CD14-positive monocyte (primary cell): ENCODE measurements at places on chromosomes 6 and 20. TPM values are rescaled to one million over a fixed set of nuclear protein-coding genes. Genes with fewer than 3 reads are reported as not detected.

DNA sequence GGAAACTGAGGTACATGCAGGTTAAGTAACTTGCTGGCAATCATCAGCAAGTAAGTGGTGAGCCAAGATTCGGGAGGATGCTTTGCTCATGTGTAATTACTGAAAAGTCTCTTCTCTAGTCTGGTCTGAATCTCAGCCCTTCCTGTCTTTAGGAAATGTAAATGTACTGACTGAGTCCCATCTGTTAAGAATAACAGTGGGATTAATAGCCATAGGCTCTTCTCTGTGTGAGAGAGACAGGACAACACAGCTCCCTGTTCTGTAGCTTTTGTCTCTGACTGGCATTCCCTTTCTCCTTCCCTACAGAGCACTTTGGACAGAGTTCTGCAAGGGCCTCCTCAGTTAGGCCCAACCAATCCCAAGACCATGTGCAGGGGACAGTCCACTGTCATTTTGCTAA lies 131.3 kb upstream of the OGFRL1 start:
- no peak for DNase-seq

DNA sequence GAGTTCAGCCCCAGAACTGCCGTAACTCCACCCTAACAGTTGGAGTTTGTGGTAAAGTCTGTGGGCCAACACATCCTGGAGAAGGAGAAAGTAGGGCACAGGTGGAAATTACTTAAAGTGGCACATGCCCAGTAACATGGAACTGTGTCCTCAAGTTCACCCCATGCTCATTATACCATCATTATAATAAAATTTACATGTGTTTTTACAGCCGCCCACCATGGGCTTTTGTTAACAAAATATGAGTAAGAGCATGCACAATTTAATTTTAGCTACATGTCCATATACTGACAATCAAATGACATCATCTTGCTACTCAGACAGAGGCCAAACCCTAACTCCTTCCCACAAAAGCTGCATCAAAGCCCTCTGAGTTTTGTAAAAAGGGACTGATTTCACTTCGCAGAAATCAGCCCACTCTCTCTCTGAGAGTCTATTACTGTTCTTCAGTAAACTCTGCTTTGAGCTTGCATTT lies 17.3 kb upstream of the ELOVL4 start:
- DNase-seq, result no peak

DNA sequence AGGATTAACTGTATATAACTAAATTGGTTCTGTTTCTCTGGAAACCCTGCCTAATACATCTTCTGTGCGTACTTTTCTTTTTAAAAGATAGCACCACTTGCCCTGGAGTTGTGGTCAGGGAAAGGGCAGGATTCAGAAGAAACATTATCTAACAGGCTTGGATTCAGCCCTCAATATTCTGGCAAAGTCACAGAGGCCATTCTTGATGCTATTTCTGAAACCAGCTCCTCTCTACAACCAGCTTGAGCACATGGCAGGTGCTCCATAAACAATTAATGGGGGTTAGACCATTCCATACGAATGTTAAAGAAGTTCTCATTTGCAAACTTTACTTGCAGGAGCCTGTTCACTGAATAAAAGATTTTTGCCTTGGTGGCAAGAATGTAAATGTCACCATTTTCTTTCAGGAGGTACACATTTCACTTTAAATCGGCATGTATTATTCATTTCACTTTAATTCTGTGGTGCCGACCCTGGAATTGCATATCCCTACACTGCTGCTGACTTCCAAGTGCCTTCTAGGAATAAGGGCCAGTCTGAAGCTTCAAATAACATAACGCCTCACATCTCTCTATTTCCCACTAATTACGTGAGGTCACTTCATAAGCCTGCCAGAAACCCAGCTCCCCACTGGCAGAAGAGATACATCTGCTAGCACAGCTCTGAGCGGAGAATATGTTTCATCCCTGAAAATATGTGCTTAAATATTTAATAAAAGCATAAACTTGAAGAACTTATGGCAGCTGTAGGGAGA lies 248.7 kb downstream of the ADGRG6 start:
- DNase-seq, result no peak

- no peak for DNase-seq
Measured at GRCh38 chr6:153591159-153591558, 447.9 kb upstream of the OPRM1 start.

DNA sequence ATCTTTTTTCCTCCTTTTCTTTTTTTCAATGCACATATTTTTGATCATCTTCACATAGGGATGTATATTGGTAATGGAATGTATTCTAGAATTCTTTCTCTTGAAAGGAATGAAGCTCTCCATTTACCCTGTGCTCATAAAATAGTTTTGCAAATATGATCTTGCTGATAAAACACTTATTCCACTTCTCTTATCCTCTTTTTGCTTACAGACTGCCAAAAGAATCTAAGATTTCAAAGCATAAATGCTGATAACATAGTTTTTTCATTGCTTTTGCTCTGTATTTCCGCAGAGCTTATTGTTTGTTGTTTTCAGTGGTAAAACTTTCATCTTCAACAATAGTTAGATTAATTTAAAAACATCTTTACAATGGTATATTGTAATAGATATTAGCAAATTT lies 350.5 kb downstream of the PAX1 start:
- DNase-seq, result no peak

- no peak for DNase-seq
Measured at GRCh38 chr6:23410439-23410838, 715.6 kb upstream of the NRSN1 start.

- DNase-seq, result no peak
Measured at GRCh38 chr20:33522256-33522820, 32.4 kb downstream of the CBFA2T2 start.

GRCh38 chr6:40755046-40755681 lies 168.0 kb upstream of the LRFN2 start:
- DNase-seq, result no peak

Gene MRPL2
- polyA plus RNA-seq, result 26.3 TPM

- DNase-seq, result no peak
Measured at GRCh38 chr6:33750244-33750991, 3.7 kb upstream of the IP6K3 start.

DNA sequence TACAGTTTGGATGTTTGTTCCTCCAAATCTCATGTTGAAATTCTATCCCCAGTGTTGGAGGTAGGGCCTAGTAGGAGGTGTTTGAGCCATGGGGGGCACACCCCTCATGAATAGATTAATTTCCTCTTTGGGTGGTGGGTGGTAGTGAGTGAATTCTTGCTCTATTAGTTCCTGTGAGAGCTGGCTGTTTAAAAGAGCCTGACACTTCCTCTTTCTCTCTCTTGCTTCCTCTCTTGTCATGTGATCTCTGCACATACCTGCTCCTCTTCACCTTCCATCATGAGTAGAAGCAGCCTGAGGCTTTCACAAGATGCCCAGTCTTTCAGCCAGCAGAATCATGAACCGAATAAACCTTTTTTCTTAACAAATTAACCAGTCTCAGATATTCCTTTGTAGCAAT lies 340.2 kb upstream of the CHD6 start:
- DNase-seq, result no peak

DNA sequence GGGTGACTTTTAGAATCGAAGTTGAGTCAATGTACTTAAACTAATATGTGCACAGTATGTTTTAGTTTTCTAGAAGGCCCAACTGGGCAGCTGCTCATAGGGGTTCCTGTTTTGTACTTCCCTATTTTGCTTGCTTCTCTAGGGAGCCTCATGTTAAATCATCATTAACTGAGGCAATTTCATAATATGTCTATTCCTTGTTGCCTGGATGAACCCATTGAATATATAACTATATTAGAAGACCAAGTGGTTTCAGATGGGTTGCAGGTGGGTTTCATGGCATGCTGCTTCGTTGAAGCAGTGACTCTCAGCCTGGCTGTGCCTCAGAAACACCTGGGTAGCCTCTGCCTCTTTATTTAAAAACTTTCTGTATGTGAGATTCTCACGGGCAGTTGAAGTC lies 22.2 kb downstream of the CARMIL1 start:
- peak; percentile 63 for DNase-seq

DNA sequence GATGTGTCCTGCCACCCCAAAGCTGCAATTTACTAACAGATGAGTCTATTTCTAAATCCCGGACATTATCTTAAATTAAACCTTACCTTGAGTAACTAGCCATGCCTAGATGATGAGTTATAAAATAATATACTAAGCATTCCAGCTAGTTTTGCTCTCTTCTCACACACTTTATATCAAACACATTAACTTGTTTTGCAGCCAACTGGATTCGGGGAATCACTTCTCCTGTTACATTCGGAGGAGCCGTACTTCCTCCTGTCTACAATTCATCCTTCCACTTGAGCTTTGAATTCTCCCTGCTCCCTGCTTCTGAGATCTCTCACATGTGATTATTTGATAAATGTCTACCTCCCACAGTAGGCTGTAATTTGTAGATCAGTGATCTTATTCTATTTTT lies 420.1 kb downstream of the GJA1 start:
- DNase-seq, result no peak
